Posterior vena cava (tissue), 2 donors: ENCODE measurements at places on chromosomes 13 and 19. TPM values are rescaled to one million over a fixed set of nuclear protein-coding genes. Genes with fewer than 3 reads are reported as not detected.

C19orf38 gene
- total RNA-seq = 2.0 TPM

IQCN gene
- 4.9 TPM for total RNA-seq

CGB3 gene
- not detected for total RNA-seq

TNFSF11 gene
- not detected for total RNA-seq

OR7D2 gene
- not detected for total RNA-seq

DNA sequence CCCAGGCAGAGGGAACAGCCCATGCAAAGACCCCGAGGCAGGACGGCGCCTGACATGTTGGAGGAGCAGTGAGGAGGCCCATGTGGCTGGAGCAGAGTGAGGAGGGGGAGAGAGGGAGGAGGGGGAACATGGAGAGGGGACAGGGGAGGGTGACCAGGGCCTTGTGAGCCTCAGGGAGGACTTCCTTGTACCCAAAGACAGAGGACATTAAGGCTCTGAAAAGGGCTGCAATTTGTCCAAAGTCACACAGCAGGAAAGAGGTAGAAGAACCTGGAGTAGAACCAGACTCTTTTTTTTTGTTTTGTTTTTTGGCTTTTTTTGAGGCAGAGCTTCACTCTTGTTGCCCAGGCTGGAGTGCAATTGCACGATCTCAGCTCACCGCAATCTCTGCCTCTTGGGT lies 67.2 kb downstream of the CELF5 start:
- no peak for DNase-seq

DNA sequence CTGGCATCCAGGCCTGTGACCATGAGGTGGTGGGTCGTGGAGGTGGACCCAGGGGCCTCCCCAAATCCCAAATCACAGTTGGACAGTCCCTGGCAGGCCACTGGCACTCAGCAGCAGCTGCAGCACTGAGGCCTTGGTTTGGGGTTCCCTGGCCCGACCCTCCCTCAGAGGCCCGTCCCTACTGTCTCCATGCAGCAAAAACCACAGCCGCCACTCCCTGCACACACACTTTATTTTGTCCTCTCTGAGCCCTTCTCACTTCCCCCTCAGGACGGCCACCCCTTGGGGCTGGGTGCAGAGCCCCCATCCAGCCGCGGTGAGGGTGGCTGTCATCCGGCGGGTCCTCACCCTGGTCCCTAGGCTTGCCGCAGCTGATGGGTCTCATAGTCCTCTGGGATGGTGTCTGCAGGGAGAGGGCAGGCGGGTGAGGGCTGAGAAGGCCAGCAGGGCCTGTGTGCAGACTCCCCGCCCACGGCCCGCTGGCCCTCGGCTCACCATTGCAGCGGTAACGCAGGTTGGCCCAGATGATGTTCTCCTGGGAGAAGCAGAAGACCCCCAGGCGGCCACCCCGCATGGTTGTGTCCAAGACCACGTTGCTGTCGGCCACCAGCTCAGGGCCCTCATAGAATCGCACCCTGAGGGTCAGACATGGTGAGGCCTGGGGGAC lies 8.4 kb downstream of the COMP start:
- no peak for DNase-seq

GRCh38 chr13:23680845-23681669 lies 110.8 kb downstream of the TNFRSF19 start:
- no peak for DNase-seq

GRCh38 chr19:11142528-11143171 lies 12.9 kb downstream of the SPC24 start:
- peak; percentile 96 for DNase-seq

DNA sequence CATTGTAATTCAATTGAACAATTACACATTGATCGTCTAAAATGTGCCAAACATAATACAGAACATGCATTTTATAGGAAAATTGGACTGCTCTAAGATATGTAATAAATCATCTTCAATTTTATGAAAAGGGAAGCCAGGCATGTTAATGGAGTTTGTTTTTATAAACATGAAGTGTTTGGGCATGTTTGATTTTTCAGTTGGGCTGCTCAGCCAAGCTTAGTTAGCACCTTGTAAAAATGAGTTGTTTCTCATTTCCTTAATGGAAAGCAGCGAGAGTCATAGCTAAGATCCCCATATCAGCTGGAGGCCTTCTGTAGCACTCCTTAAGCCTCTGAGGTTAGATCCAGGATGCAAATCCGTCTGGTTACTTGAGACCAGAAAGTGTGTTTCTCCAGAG lies 422.3 kb downstream of the SPRY2 start:
- no peak for DNase-seq

DNA sequence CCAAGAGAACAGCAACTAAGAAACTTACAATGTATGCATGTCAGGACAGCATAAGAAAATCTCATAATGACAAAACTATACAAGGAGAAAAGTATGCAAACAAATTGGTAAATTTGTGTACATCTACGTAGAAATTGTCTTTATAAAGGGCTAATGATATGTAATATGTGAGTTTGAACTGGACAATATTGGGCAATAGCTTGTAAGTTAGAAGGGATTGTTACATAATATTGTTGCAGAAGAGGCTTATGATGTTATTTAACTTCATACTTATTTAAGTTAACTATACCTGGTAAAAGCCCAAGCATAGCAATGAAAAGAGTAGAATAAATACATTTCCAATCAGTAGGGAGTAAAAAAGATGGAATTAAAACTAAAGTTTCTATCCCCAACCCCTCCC lies 134.0 kb downstream of the MAB21L1 start:
- DNase-seq = no peak

- no peak for DNase-seq
Measured at GRCh38 chr13:49995625-49996101, 1.2 kb upstream of the TRIM13 start.

- DNase-seq = peak; percentile 44
Measured at GRCh38 chr19:38024992-38025908, 118.2 kb downstream of the SIPA1L3 start.

- DNase-seq = no peak
Measured at GRCh38 chr13:46595136-46595884, 42.3 kb downstream of the LRCH1 start.

- no peak for DNase-seq
Measured at GRCh38 chr13:44142540-44142867, 231.1 kb upstream of the SERP2 start.
